ENCODE measurements at places on chromosomes 6 and 20.

- DNase-seq = no peak
These were observed 112.0 kb upstream of the CDYL start for GRCh38 chr6:4664117-4664626.

DNA sequence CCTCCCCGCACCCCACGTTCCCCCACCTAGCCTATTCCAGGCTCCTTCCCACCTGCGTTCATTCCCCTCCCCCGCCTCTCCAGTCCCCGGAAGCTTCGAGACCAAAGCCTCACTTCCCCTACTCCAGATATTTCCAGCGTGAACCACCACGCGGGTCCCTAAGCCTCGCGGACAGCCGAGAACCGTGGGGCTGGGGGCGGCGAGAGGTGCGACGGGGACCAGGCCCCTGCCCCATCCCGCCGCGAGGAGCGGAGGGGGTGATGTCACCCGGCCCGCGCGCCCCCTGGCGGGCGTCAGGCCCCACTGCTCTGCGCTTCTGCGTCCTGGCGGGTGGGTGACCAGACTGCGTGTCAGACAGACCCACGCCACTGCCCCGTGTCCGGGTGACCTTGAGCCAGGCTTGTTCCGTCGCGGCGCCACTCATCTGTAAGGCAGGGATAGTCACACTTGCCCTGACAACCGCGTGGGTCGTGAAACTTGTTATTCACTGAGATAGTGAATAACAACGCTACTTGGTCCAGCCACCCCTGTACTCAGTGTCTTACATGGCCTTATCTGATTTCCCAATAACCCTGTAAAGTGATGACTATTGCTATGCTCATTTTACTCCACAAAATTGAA lies 9.0 kb upstream of the HSP90AB1 start:
- DNase-seq = peak; percentile 60

DNA sequence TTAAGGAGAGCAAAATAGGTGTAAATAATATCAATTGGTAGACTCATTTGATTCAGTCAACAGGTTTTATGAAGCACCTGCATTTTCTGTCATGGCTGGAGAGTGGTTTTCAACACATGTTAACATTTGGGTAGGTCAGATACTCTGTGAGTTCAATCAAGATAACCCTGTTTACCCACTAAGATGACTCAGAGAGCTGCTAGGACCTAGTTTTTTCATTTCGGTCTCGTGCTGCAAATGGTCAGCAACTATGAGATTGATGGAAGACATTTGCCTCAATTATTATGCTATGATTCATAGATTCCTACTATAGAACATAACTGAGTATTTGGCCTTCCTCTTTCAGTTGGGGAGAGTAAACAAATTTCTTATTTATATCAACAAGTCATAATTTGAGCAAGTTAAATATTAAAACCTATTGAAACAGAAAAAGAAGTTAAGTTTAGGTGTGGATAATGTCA lies 391.4 kb upstream of the CITED2 start:
- DNase-seq = no peak

- DNase-seq = no peak
These were observed 72.3 kb upstream of the SMLR1 start for GRCh38 chr6:130754786-130755367.

- DNase-seq = no peak
These were observed 60.4 kb upstream of the SUPT3H start for GRCh38 chr6:45438151-45438550.

DNA sequence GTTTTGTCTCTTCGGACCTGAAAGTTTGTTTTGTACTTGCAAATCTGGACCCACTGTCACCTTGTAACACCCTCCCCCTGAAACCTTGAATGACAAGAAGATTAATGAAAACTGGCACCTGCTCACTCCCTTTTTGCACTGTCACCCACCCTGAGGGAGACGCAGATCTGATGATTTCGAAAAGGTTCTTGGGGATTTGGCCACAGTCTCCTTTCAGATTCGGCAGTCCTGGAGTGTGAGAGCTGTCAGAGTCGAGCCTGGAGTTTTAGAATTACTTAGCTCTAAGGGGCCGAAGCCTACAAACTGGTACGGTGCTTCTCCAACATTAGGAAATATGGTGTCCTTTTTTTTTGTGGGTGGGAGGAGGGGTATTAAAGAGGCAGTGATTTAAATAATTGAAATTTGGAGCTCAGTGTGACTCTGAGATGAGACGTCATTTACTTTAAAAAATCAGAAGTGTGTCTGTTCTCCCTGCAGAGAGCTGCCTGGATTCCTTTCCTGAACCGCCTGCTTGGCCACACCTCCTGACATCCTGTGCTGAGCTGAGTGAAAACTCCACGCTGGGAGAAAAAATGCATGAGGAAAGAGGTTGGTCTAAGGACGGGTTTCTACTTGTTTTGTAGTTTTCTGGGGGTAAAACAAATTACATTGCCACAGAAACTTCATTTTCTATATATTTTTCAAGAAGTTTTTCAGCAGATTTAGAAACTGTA lies 447.0 kb upstream of the CDH4 start:
- DNase-seq = no peak

- DNase-seq = no peak
These were observed 108.9 kb downstream of the BCAS1 start for GRCh38 chr20:53961527-53961926.

DNA sequence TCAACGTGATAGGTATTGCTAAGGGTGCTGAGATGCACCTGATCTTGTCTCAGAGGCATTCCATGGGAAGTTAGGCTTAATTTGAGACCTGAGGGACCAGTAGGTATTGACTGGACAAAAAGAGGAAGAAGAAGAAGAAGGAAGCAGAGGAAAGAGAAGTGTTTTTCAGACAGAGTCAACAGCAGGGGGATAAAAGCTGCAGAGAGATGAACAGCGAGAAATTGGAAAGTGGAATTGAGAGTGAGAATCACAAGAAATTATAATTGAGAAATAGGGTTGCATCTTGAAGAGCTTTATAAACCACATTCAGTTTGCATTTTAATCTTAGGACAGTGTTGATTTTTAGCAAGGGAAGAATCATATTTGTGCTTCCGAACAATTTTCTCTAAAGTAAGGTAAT lies 254.0 kb downstream of the CD83 start:
- DNase-seq = no peak

DNA sequence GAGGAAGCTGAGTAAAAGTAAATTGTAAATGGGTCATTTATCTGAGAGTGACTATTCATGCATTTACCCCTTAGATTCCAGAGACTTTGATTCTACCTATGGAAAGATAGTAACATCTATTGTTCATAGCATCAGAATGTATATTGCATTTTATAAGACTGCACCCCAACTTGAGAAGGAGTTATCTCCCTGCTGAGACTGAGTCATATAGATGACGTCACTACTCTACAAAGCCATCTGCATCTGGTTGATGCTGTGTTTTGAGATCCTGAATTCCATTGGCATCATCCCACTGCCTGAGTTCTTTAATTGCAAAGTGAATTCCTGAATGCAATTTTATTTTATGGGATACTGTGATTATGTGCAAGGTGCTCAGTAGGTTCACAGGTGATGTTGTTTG lies 444.0 kb upstream of the SLC35B3 start:
- no peak for DNase-seq

GRCh38 chr6:37580176-37580955 lies 80.7 kb upstream of the CCDC167 start:
- no peak for DNase-seq

GRCh38 chr6:156934069-156934460 lies 156.9 kb downstream of the ARID1B start:
- no peak for DNase-seq

GRCh38 chr6:163708466-163708865 lies 293.9 kb downstream of the QKI start:
- no peak for DNase-seq

GRCh38 chr20:24651171-24651975 lies 181.9 kb downstream of the SYNDIG1 start:
- DNase-seq = no peak

DNA sequence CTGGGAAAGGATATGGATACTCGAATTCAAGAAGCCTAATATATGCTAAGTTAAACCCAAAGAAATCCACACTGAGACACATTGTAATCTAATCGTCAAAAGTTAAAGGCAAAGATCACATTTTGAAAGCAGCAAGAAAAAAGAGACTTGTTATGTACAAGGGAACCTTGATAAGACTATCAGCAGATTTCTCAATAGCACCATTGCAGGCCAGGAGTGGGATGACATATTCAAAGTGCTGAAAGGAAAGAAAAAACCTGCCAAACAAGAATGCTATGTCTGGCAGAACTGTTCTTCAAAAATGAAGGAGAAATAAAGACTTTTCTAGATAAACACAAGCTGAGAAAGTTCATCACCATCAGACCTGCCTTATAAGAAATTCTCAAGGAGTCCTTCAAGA lies 75.2 kb downstream of the COL21A1 start:
- DNase-seq = no peak

DNA sequence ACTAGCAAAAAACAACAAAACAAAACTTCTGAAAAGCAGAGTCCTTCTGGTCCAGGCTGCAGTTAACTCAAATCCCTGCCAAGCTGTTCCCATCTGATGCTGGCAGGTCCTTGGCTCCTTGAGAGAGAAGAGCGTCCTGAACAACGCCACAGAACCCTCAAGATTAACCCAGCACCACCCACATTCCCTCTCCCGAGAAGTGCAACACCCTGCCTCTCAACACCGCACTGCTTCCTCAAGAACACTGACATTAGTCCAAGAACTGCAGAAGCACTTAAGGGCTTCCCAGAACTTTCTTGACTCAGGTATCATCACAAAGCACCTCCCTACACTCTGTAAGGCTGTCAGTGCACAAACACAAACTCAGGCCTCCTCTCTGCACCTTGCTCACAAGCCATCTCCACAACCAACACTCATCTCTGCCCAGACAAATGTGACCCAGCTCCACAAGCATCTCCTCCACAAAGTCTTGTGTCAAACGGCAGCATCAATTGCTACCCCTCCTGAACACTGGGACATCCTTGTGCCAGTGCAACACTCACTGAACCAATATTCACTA lies 7.5 kb downstream of the MRPL14 start:
- no peak for DNase-seq

DNA sequence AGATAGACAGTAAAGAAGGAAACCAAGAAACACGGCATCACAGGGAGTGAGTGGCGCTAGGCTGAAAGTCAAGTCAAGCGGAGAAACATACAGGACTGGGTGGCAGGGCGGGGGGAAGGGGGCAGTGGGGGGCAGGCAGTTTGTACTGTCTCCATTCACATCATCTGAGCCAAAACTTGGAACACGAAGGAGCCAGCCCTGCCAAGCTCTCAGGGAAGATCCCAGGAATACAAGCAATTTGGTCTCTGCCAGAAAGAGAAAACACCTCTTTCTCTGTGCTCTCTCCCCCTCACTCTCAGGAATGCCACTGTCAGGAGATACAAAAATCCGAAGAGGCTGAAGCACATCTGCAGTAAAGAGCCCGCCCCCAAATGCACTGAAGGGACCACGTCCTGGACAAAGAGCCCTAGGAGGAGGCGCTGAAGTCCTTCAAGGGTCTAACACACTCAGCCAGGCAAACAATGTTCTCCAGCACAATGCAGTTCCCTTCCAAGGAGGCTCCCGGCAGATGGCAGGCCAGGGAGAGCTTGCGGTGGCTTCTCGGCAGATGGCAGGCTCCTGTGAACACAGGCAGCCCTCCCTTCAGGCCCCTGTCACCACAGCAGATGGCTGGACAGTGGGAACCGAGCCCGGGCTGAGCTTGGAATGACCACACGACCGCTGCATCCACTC lies 90.0 kb downstream of the ATP9A start:
- DNase-seq = no peak

GRCh38 chr20:33685328-33686099 lies 671 bp downstream of the E2F1 start:
- no peak for DNase-seq

GRCh38 chr6:165808021-165808420 lies 145.0 kb upstream of the PDE10A start:
- DNase-seq = no peak

DNA sequence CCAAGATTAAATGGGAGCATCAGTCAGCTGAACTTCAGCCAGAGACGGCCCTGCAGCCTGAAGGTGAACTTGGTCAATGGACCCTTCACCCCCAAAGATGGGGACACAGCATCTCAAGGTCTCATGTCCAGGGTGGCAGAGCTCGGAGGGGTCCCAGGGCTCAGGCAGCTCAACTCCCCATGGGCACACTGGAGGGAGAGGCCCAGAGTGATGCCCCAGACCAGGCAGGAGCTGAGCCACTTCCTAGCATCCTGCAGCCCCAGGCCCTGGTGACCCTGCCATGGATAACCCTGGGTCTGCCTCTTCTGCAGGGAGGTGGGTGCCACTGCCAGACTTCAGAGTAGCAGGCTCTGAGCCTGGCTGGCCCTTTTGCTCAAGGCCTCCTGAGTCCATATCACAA lies 27.5 kb upstream of the EMILIN3 start:
- DNase-seq = no peak

- no peak for DNase-seq
These were observed 118.5 kb downstream of the SNX5 start for GRCh38 chr20:17849901-17850683.

DNA sequence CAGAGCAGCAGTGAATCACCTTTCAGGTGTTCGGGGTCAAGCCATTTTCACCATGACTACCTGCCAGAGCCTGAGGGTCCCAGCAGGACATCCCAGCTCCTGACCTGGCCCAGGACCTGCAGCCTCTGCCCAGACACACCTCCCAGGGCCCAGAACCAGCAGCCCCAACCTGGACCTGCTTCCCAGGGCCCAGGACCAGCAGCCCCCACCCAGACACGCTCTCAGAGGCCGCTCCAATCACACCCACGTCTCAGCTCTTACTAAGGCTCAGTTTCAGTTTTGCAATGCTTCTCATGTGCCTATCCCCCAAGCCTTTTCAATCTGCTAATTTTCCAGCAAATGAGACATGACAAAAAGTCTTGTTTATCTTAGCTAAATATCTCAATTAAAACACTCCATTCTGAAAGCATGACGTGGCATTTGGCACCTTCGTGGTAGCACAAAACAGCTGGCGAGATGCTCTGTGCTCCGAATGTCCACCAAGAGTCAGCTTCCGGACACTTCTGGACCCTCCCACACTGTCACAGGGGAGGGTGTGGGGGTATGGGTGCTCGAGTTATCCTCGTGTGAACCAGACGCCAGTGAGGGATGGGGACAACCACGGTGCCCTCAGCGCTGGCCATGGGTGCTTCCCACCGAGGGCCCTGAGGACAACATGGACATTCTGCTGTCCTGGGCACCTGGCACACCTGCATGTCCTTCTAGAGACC lies 253.2 kb downstream of the DLL1 start:
- DNase-seq = no peak

- DNase-seq = no peak
These were observed 767 bp downstream of the AP5S1 start for GRCh38 chr20:3820901-3821727.

GRCh38 chr6:128520436-128521281 lies at the start of gene PTPRK:
TSS of gene PTPRK (minus strand) at chr6:128520599. CDS start at chr6:128520358, 241 bp downstream.
- DNase-seq = peak; percentile 81

- DNase-seq = no peak
These were observed 573 bp upstream of the IFNGR1 start for GRCh38 chr6:137219664-137220252.
